Upper lobe of left lung (tissue), 6 donors: ENCODE measurements at places on chromosomes 5 and 9. TPM values are rescaled to one million over a fixed set of nuclear protein-coding genes. Genes with fewer than 3 reads are reported as not detected.
A peak's percentile ranks its signal among the peaks of the same experiment; 100 is the strongest.

The NSMF gene
- 20.5 TPM for total RNA-seq

- H3K36me3 ChIP-seq, result no peaks in the 10 kb centered on the region
- H3K27ac ChIP-seq, result peak overlapping the region; percentile 73
- peaks cover 4% of the 10 kb centered on the region for H3K4me1 ChIP-seq
- no peaks in the 10 kb centered on the region for H3K27me3 ChIP-seq
- H3K4me3 ChIP-seq, result no peak overlapping the region
- no peak for DNase-seq
These were observed 38.0 kb upstream of the SLC44A1 start for GRCh38 chr9:105206496-105206820.

- H3K4me1 ChIP-seq, result no peaks in the 10 kb centered on the region
- H3K36me3 ChIP-seq, result no peaks in the 10 kb centered on the region
- no peaks in the 10 kb centered on the region for H3K27me3 ChIP-seq
These were observed 51.3 kb upstream of the FREM1 start for GRCh38 chr9:14961372-14962068.

- H3K4me1 ChIP-seq, result peaks cover 10% of the 10 kb centered on the region
- H3K36me3 ChIP-seq, result no peaks in the 10 kb centered on the region
- H3K27ac ChIP-seq, result no peak overlapping the region
- DNase-seq, result no peak
These were observed 91.6 kb upstream of the ICE1 start for GRCh38 chr5:5330728-5331452.

The CCIN gene
- total RNA-seq, result 0.77 TPM

DNA sequence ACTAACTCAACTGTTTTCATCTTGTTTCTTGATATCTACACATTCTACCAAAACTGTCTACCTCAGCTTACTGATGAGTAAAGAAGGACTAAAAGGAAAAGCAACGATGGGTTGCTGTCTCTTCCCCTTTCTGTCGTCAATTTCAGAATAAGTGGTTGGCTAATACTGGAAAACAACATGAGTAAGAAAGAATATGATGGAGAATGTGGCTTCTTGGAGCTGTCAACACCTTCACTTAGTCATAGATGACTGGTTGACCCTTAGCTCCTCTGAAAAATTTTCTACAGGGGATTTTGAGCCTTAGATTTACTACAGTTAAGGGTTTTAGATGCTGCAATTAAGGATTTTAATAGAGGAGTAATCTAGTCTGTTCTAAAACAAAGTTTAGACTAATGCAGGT lies 797.9 kb downstream of the TLE4 start:
- no peak overlapping the region for H3K4me3 ChIP-seq
- H3K27ac ChIP-seq, result no peak overlapping the region
- H3K4me1 ChIP-seq, result no peaks in the 10 kb centered on the region
- no peaks in the 10 kb centered on the region for H3K27me3 ChIP-seq
- no peak for DNase-seq
- no peaks in the 10 kb centered on the region for H3K36me3 ChIP-seq

DNA sequence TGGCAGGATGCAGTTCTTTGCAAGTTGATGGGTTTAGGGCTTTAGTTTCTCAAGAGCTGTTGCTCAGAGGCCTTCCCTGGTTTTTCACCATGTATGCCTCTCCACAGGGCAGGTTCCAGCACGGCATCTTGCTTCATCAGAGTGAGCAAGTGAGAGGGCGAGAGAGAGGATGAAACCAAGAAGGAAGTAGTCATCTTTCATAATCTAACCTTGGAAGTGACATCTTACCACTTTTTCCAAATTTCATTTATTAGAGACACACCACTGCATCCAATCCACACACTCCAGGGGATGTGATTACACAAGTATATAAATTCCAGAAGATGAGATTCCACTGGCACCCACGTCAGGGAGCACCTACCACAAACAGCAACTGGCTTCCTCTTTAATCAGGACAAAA lies 294.4 kb downstream of the MARCHF11 start:
- no peaks in the 10 kb centered on the region for H3K36me3 ChIP-seq
- H3K27ac ChIP-seq, result no peak overlapping the region
- peaks cover 9% of the 10 kb centered on the region for H3K4me1 ChIP-seq
- no peaks in the 10 kb centered on the region for H3K27me3 ChIP-seq
- H3K4me3 ChIP-seq, result no peak overlapping the region
- no peak for DNase-seq

DNA sequence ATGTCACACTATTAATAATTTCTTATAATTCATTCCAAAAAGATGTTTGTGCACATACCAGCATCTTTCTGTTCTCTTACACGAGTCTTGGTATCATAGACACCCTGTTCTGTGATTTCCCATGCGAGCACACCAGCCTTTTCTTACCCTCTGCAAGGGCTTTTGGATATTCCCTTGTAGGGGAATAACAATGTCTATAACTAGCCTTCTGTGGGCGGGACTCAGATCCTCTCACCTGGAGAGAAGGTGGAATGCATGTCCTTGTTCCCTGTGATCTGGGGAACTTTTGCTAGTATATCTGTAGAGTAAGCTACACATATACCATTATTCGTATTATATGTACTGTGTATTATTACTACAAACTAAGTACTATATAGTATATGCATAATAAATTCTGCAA lies 44.8 kb downstream of the EHMT1 start:
- no peak overlapping the region for H3K4me3 ChIP-seq
- no peak overlapping the region for H3K27ac ChIP-seq
- H3K36me3 ChIP-seq, result no peaks in the 10 kb centered on the region
- no peaks in the 10 kb centered on the region for H3K27me3 ChIP-seq
- DNase-seq, result no peak

DNA sequence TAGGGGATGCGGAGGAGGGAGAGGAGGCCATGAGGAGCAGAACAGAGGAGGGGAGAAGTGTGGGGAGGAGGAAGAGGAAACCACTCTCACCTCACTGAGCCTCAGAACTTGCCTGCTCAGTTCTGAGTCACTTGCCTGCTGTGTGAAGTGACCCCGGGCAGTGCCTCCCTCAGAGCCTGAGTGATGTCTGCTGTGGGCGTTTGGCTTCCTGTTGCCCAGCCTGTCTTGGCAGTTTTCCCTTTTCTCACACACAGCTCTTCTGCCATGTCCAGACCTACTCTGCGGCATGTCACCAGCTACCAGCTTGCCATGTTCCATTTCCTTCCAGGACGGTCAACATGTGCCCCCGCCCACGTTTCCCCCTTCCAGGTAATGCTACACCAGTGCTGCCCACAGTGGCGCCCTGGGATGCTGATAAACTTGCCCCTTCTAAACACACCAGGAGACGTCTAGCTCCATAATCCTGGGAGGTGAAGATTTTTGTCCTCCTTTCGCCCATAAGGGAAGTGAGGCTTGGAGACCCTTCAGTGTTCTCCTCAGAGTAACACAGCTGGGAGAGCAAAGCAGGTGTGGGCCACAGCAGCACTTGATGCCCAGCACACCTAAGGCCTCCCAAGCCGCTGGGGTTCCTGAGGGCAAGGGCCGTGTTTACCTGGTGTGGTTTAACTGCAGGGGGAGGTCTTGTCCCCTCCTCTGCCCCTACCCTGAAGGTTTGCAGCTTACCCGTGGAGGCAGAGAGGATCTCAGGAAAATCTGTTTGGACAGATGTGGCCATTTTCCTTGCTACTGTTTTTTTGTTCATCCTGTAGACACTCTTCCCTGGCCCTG lies 63.8 kb upstream of the RNF130 start:
- no peak overlapping the region for H3K4me3 ChIP-seq
- DNase-seq, result peak; percentile 51
- no peak overlapping the region for H3K27ac ChIP-seq
- no peaks in the 10 kb centered on the region for H3K36me3 ChIP-seq
- no peaks in the 10 kb centered on the region for H3K4me1 ChIP-seq

DNA sequence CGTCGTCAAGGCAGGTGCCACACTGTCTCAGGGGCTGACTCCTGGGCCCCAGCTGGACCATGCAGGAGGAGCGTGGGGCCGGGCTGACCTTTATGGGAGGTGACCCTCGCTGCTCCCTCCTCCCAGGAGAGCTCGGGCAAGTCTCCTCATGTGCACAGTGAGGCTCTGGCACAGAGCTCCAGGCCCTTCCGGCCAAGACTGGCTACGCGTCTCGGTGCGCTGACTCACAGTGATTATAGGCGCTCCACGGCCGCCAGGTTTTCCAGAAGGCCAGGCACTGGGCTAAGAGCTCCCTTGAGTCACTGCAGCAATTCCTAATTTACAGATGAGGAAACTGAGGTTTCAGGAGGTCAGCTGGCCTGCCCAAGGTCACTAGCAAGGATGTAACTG lies 47.4 kb downstream of the VAV2 start:
- H3K4me1 ChIP-seq, result peaks cover 8% of the 10 kb centered on the region
- no peak overlapping the region for H3K27ac ChIP-seq

- no peaks in the 10 kb centered on the region for H3K4me1 ChIP-seq
- DNase-seq, result no peak
- no peak overlapping the region for H3K27ac ChIP-seq
- H3K4me3 ChIP-seq, result no peak overlapping the region
- H3K27me3 ChIP-seq, result no peaks in the 10 kb centered on the region
- no peaks in the 10 kb centered on the region for H3K36me3 ChIP-seq
These were observed 343.6 kb downstream of the CSNK1G3 start for GRCh38 chr5:123855609-123856008.
